ENCODE measurements at places on chromosomes 2 and 18. TPM values are rescaled to one million over a fixed set of nuclear protein-coding genes. Genes with fewer than 3 reads are reported as not detected.

GRCh38 chr18:49546719-49547273 lies 15.1 kb upstream of the LIPG start:
- peaks cover 12% of the 10 kb centered on the region for H3K27me3 ChIP-seq
- DNase-seq, result no peak
- H3K27ac ChIP-seq, result no peak overlapping the region
- no peaks in the 10 kb centered on the region for H3K36me3 ChIP-seq
- H3K4me3 ChIP-seq, result no peak overlapping the region

DNA sequence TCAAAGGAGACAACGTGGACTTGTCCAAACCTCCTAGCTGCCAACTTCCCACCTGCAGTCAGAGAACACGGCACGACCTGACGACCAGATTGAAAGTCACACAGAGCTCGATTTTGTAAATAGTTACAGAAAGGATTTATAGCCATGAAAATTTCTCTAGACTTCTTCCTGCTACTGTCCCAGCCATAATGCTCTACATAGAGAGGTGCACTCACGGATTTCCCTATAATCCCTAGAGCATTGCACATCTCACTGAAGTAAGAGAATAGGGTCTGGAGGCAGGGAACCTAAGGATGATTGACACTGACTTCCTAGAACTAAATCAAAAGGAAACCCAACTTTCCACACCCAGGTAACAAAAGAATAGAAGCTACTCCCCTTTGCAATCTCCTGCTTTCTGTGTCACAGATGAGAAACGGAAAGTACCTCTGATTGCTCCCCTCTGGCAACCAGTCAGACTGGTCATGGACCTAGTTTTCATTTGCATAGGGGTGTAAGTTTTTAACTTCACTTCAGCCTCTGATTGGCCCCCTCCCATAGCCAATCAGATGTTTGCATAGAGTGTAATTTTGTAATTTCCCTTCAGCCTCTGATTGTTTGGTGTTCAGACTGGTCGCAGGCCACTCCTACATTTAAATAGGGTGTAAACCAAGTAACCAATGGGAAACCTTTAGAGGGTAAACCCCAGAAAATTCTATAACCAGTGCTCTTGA lies 58.6 kb upstream of the FBXO11 start:
- H3K27ac ChIP-seq, result no peak overlapping the region
- no peaks in the 10 kb centered on the region for H3K36me3 ChIP-seq
- peak; percentile 15 for DNase-seq
- H3K27me3 ChIP-seq, result peaks cover 7% of the 10 kb centered on the region

GRCh38 chr2:104857262-104858005 lies 3.5 kb downstream of the POU3F3 start:
- peaks cover 36% of the 10 kb centered on the region for H3K27me3 ChIP-seq
- DNase-seq, result no peak
- H3K36me3 ChIP-seq, result no peaks in the 10 kb centered on the region
- H3K27ac ChIP-seq, result no peak overlapping the region
- H3K4me3 ChIP-seq, result peak overlapping the region; percentile 47

GRCh38 chr2:113206251-113206650 lies 32.5 kb downstream of the PSD4 start:
- peaks cover 9% of the 10 kb centered on the region for H3K4me1 ChIP-seq
- no peak overlapping the region for H3K27ac ChIP-seq
- peaks cover 19% of the 10 kb centered on the region for H3K36me3 ChIP-seq
- no peak overlapping the region for H3K4me3 ChIP-seq
- DNase-seq, result no peak

- H3K4me1 ChIP-seq, result peaks cover 3% of the 10 kb centered on the region
- H3K27me3 ChIP-seq, result no peaks in the 10 kb centered on the region
- H3K27ac ChIP-seq, result no peak overlapping the region
- H3K4me3 ChIP-seq, result peak overlapping the region; percentile 81
These were observed 47.2 kb upstream of the ZNG1B start for GRCh38 chr2:113390124-113390849.

SH2D6 gene
- total RNA-seq, result 0.25 TPM

DNA sequence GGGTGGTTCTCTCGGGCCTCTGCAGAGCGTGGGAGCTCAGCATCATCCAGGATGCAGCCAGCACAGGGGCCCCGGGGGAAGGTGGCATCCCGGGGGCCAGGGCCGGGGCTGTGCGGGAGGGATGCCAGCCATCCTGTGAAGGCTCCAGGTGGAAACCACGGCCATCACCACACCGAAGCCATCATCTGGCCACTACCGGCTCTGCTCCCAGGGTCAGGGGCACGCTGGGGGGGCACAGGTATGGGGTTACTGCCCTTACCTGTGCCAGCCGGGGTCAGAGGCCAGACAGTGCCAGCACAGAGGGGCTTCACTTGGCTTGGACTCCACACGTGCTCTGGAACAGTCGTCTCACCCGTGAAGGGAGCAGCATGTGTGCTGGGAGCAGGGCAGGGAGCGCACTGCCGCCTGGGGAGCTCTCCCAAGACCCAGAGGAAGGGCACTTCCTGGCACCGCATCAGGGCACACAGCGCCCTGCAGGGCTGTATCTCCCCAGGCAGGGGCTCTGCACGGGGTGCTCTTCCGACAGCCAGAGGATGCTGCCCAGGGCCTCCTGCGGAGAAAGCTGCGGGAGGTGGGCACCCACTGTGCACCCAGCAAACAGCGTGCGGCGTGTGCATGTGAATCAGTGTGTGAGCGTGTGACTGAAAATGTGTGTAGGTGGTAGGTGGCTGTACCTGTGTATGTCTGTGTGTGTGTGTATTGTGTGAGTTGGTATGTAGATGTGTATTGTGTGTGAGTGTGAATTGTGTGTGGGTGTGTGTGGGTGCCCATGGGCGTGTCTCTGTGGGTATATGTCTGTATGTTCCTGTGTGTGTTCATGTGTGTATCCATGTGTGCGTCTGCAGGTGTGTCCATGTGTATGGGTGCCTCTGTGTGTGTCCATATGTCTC lies 75.0 kb downstream of the PTGR3 start:
- no peak for DNase-seq
- no peaks in the 10 kb centered on the region for H3K36me3 ChIP-seq
- no peak overlapping the region for H3K27ac ChIP-seq
- H3K27me3 ChIP-seq, result no peaks in the 10 kb centered on the region
- H3K4me1 ChIP-seq, result no peaks in the 10 kb centered on the region

ACVR2A gene
- total RNA-seq, result 12.4 TPM

DNA sequence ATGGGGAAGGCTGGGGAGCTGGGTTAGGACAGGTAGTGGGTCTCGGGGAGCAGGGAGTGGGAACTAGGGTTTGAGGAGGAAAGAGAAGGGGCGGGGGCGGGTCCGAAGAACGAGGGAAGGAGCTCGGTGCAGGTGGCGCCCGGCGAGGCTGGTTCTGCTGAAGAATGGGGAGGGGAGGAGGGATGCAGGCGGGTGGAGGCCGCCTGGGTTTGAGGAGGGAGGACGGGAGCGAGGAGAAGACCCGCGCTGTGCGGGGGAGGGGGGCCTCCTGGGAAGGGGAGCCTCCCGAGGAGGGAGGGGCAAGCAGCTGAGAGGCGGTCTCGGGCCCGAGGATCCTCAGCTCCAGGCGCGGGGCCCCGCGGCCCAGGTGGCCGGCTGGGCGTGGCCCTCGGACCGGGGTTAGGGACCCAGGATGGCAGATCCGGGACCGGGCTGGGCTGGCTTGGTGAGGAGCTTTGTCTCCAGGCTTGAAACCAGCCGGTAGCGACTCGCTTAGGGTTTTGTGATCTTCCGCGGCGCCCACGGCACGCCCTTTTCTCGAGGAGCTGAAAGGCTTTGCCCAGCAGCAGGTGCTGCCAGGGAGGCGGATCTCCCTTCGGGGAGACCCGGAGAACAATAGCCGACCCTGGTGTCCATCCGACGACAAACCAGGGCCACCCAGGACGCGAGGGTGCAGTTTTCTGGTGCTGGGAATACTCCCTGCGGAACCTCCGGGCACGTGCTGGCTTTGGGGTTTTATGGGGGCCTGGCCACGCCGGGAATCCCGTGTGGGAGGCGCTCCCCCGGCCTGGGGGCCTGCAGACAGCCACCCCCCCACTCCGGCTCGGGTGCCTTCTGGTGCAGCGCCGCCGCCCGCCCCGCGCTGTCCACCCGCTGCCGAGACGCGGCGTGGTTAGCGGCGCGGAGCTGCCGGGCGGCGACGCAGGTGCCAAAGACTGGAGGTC lies 1.4 kb downstream of the DPYSL5 start:
- H3K27me3 ChIP-seq, result peaks cover 39% of the 10 kb centered on the region
- no peak overlapping the region for H3K4me3 ChIP-seq
- DNase-seq, result no peak
- H3K36me3 ChIP-seq, result no peaks in the 10 kb centered on the region
- H3K27ac ChIP-seq, result no peak overlapping the region

TSPYL6 gene
- total RNA-seq, result not detected

DNA sequence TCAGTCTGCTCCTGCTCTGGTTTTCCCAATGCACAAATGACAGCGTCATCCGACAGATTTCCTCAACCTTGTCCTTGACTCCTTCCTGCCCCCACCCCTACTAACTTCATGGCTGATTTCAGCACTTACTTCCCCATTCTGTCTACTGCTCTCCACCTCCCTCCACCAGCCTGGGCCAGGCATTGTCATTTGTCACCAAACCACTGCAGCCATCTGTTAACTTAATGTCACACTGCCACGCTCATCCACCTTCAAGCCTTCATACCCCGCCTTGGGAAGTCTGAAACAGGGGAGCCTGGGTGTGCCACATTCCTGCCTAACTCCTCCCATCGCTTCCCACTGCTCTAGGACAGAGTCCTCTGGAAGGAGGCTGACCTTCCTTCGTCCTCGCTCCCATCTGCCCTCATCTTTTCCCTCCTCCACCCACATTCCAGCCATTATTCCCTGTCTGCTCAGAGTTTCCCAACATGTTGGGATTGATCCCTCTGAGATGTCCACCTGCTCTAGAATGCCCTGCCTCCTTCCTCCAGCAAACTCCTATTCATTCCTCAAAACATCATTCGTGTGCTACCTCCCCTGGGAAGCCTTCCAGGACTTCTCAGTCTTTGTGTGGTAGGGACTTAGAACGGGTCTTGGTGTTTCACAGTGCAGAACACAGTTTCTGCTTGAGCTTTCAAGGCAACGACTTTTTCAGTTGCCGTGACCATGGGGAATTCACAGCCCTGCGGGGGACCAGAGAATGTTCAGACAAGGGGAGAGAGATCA lies 42.2 kb upstream of the SMAD7 start:
- no peak overlapping the region for H3K4me3 ChIP-seq
- H3K27ac ChIP-seq, result no peak overlapping the region
- no peak for DNase-seq
- H3K27me3 ChIP-seq, result no peaks in the 10 kb centered on the region
- peaks cover 13% of the 10 kb centered on the region for H3K4me1 ChIP-seq

DNA sequence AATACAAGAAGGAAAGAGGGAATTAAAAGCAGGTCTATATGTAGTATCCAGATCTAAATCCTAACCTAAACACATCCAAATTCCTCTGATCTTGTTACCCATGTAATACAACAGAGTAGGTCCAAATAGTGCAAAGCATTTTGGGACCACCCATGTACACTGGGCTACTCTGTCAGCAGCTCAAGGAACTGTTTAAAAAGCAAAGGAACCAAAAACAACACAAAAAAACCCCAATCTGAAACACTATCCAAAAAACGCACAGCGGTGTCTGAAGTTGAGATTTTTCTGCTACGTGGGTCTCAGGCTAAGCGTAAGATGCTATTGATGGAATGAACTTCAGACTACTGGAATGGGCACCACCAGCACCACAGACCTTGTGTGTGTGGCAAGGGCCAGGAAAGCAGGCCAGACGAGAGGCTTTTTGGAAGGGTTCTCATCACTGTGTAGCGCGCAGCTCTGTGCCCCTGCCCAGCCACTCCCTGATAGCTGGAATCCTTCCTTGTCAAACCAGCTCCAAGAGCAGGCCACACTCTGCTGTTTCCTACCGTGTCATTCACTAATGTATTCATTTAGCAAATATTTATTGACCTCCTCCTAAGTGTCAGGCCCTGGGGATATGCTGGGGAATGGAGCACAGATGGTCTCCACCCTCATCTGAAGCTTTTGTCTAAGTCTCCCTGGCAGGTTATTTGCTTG lies 101.4 kb downstream of the COLEC12 start:
- no peaks in the 10 kb centered on the region for H3K27me3 ChIP-seq
- no peak for DNase-seq
- no peak overlapping the region for H3K4me3 ChIP-seq
- no peaks in the 10 kb centered on the region for H3K4me1 ChIP-seq

Data from CD4-positive, CD25-positive, alpha-beta regulatory T cell (primary cell).